Right lung (tissue), 10 donors: ENCODE measurements at places on chromosomes 2 and 18. TPM values are rescaled to one million over a fixed set of nuclear protein-coding genes. Genes with fewer than 3 reads are reported as not detected.
A peak's percentile ranks its signal among the peaks of the same experiment; 100 is the strongest.

DNA sequence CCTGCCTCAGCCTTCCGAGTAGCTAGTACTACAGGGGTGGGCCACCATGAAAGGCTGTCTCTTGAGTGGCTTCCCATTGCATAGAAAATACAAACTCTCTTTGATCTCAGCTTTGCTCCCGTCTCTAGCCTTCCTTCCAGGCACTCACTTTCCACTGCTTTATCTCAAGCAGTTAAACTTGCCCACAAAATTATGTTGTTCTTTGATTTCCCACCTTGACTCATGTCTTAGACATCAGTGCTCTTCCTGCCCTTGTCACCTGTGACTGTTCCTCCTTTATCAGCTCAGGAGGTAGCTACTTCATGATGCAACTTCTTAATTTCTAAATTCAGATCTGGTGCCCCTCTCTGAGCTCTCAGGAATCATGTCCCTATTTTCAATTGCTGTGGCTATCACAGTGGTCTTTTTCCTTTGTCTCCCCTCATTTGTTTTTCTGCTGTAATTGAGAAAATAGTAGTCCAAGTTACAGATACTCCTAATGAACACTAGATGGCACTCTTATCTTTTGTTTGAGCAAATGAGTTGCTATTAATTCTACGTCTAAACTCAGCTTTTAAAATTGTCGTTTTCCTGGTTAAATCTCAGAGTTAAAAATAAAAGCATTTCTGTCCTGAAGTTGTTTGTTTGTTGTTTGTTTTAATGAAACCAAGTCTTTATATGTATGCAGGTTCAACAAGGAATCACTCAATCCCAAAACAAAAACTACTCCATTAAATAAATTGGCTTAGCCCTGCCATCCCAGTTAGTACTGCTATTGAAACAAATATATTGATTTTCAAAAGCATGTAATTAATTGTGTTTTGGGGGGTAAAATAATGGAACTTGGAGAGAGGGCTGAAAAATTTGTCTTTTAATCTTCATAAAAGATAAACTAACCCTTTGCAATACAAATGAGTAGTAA lies 46.9 kb upstream of the GREB1L start:
- no peak for DNase-seq

- DNase-seq: peak; percentile 60
Measured at GRCh38 chr2:20091305-20091991, 40.0 kb upstream of the LAPTM4A start.

- DNase-seq: peak; percentile 43
Measured at GRCh38 chr2:43387092-43388062, 161.0 kb upstream of the ZFP36L2 start.

GRCh38 chr2:111618978-111619902 lies 264.8 kb downstream of the ANAPC1 start:
- no peak for DNase-seq

DNA sequence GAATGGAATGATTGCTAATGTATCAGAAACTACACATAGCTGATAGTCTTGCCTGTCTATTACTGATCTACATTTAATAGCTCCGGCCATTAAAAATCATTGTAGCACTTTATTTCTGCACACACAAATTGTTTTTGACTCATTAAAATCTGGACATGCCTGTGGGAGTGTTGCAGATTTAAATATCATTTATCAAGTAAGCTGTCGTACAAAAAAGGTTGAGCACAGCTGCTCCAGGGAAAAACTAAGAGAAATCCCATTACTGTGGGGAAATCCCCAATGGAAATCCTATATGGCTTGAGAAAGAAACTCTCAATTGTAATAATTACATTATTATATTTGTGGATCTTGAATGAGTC lies 99.6 kb upstream of the CERS6 start:
- DNase-seq: peak; percentile 36

GRCh38 chr2:1143129-1143528 lies 192.5 kb downstream of the SNTG2 start:
- DNase-seq: no peak

- no peak for DNase-seq
Measured at GRCh38 chr2:152609154-152609553, 108.1 kb downstream of the PRPF40A start.

DNA sequence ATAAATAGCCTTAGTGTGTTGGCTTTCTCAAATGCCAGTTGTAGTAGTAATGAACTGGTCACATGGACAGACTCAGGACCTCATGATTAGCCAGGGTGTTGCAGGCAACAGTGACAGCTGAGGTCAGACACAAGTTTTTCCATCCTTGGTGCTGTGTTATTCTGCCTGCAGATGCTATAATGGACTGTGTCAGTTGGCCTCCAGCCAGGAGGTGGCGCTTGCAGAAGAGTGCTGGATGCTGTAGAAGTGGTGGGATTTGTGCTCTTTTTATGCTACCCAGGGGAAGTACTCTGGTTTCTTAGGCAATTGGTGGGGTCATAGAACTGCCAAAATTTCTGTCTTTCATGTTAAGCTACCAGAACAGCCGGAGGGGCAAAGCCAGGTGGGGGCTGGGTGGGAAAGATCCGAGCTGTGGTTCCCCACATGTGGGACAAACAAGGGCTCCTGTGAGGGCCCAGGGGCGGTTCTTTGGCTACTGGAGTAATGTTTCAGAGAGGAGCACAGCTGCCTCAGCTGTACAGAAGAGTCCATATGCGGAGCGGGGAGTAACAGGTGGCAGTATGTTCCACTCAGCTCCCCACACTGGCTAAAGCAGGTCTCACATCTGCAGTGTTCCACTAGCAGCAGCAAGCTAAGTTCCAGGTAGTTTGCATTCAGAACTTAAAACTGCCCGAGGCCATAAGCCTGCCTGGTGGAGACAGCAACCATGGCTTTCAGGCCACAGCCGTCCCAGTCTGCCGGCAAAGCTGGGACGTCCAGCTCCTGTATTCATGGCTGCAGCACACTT lies 104.4 kb downstream of the GULP1 start:
- no peak for DNase-seq

GRCh38 chr2:127142663-127143630 lies 36.0 kb upstream of the BIN1 start:
- no peak for DNase-seq

DNA sequence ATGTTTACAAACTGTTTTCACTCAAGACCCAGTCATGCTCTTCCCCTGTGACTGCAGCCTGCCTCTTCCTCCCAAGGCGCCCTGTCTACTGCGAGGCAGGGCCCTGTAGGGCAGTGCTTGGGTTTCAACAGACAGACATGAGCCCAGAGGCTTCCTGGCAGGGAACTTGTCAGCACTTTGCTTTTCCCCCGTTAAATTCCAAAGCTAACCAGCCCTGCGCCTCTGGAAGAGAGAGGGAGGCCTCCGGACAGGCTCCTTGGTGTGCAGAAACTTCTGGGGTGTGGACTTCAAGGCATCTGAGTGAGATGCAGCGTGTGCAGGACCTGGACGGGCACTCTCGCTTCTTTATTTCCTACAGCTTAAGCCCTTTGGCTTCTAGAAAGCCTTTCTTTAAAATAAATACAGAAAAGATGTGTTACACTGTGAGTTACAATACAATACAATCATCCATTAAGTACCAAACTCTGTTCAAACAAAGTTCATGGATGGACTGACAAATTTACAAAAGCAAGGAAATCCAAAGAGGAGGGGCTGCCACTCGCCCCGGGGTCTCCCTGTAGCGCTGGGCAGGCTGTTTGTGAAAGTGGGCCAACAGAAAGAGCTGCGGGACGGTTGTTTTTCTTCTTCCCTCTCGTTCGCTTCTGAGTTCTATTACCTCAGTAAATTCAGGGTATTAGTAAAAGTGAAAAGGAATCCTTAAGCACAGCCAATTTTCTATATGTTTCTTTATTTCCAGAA lies 8.8 kb upstream of the ZNF516 start:
- no peak for DNase-seq

DNA sequence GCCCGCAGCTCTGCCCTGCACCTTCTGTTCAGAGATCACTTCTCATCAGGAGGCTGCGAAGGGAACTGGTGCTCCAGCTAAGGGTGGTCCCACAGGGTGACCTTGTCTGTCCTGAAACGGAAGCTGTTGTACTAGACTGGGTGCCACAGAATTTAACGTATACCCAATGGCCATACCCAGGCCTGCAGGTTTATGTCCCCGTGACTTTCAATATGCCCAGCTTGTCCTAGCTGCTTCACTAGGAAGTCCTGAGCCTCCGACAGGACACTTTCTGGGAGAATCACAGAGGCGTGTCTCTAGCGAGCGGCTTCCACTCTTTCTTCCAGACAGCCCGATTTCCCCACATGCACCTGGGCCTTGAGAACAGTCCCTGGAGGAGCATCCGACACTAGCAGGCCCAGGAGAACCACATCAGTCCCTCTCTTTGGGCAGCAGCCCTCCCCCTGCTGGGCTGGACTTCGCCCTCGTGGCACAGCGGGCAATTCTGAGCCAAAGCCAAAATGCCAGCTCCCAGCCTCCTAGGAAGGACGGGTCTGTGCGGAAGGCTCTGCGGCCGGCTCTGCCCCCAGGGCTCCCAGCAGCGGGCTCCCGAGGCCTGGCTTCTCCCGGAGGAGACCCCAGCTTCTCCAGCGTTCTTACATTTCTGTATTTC lies 91.9 kb upstream of the OTOS start:
- no peak for DNase-seq

DNA sequence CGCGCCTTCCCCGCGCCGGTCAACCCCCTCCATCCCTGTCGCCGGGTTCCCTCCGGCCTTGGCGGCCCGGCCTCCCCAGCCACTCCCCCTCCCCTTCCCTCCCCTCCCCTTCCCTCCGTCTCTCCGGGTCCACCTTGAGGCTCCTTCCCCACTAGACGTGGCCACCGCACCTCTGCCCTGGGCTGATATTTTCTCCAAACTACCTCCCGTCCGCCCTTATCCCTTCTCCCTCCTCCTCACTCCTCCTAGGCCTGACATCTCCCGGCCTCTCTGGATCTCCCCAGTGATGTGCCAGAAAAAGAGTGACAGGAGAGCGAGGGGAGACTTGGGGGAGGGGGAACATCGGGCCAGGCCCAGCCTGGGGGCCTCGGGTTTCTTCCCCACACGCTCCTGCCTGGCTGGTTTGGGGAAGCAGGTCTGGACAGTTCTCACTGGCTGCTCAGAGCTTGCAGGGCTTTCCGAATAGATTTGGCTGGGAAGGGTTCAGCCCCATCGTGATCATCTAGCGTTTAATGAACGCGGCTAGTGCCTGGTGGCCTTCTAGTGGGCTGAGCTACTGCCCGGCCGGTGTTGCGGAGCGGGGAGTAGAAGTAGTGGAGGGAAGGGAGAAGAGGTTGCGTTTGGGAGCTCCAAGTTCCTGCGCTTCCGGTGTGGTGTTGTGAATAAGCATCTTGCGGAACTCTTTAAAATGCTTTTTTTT lies 641 bp downstream of the MAPRE3 start:
- DNase-seq: peak; percentile 11

GRCh38 chr18:76979111-76979751 lies 153.4 kb downstream of the MBP start:
- DNase-seq: no peak

GRCh38 chr2:48597492-48597891 lies 20.2 kb upstream of the GTF2A1L start:
- DNase-seq: no peak

GRCh38 chr2:36951027-36951518 lies 15.3 kb downstream of the STRN start:
- DNase-seq: no peak

- DNase-seq: no peak
Measured at GRCh38 chr2:220159738-220160137, 532.3 kb downstream of the SLC4A3 start.

GRCh38 chr2:126774761-126775160 lies 118.8 kb downstream of the GYPC start:
- DNase-seq: no peak

GRCh38 chr18:74994502-74995418 lies 214.2 kb downstream of the PTGR3 start:
- DNase-seq: no peak

- no peak for DNase-seq
Measured at GRCh38 chr2:48578313-48578712, 39.3 kb upstream of the GTF2A1L start.

- DNase-seq: no peak
Measured at GRCh38 chr2:240494194-240494793, 58.8 kb downstream of the GPC1 start.

GRCh38 chr18:50813353-50813752 lies 6.5 kb downstream of the MRO start:
- DNase-seq: no peak

- no peak for DNase-seq
Measured at GRCh38 chr2:85497944-85498630, 40.9 kb upstream of the MAT2A start.

Gene GPAT2
- 4.5 TPM for polyA plus RNA-seq

Gene COL5A2
- 222 TPM for polyA plus RNA-seq

Gene C2orf15
- 7.9 TPM for polyA plus RNA-seq

Gene INO80D
- polyA plus RNA-seq: 12.1 TPM

Gene NYAP2
- 0.08 TPM for polyA plus RNA-seq

Gene RMDN2
- polyA plus RNA-seq: 20.5 TPM

Gene TMEM178A
- polyA plus RNA-seq: 11.3 TPM

Gene TBR1
- polyA plus RNA-seq: 0.03 TPM

Gene C2orf66
- polyA plus RNA-seq: 0.40 TPM

Gene TCF7L1
- polyA plus RNA-seq: 48.0 TPM

Gene LINC00305
- not detected for polyA plus RNA-seq

Gene NEUROD1
- 1.2 TPM for polyA plus RNA-seq

Gene IL36B
- polyA plus RNA-seq: not detected

Gene TMEM247
- not detected for polyA plus RNA-seq

Gene PSMA8
- polyA plus RNA-seq: not detected
